ENCODE measurements at places on chromosomes 4 and X.
A peak's percentile ranks its signal among the peaks of the same experiment; 100 is the strongest.

GRCh38 chrX:48939524-48940228, 17.7 kb downstream of the OTUD5 start:
- DNase-seq, result no peak

DNA sequence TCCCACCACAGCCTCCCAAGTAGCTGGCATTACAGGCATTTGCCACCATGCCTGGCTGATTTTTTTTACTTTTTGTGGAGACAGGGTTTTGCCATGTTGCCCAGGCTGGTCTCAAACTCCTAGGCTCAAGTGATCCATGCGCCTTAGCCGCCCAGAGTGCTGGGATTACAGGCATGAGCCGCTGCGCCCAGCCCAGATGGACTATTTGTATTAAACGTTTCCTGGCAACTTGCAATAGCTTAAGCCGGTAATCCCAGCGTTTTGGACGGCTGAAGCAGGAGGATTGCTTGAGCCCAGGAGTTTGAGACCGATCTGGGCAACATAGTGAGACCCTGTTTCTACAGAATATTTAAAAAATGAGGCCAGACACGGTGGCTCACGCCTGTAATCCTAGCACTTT, 18.4 kb downstream of the UBE2K start:
- DNase-seq, result no peak

DNA sequence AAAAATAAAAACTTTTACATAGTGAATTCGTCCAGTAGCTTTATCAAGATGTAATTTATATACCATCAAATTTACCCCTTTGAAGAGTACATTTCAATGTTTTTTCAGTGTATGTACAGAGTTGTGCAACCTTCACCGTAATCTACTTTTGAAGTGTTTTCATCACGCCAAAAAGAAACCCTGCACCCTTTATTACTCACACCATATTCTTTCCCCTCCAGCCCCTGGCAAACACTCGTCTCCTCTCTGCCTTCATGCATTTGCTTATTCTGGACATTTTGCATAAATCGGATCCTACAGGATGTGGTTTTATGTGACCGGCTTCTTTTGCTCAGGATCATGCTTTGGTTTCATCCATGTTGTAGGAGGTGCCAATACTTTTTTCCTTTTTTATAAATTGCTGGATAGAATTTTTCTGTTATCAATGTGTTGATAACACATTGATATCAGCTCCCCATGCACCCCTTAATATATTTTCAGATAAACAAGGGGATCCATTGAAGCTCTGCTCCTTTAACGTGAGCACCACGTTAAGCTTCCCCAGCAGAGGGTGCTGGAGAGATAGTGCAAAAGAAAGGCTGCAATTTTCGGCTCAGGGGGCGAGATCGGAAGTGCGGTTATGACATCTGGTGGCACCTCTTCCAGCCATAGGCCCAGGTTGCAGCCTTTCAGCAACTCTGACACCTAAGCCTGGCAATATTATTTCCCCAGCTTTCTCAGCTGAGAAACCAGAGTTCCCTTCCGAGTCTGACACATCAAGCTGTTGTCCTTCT, 100.1 kb upstream of the VCX3B start:
- DNase-seq, result no peak

DNA sequence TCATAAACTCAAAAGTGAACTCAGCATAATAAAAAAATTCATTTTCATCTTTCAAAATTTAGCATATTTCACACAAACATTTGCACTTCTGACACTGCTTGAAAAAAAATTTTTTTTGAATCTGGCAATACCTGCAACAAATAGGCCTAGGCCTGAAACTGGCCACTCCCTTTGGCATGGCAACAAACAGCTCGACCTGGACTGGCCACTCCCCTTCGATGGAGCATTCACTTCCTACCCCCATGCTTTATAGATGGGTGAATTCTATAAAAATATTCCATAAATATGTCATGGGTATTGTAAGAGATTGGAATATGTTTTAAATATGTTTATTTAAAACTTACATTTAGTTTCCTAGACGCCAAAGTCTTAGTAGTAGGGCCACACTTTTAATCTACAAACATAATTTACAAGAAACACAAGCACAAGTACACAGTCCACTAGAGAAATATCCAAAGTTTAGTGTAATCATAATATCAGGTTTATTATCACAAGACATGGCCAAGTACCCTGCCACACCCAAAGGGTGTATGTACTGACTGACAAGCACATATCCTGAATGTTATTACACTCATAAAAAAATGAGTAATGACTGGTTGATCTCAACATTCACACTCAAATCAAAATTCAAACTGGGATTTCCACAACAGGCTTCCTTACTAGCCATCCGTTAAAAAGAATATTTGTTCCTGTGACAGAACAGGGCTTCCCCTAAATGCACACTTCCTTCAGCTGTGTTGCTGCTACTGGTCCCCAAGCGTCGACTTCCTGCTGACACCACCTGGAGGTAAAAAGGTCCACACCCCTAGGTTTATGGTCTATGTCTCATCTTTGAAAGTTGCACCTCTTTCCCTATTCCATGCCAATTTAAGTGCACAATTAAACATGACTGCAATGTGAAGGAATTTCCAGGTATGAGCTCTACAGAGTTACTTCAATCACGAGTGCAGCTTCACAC, 271.5 kb downstream of the NR3C2 start:
- DNase-seq, result no peak

DNA sequence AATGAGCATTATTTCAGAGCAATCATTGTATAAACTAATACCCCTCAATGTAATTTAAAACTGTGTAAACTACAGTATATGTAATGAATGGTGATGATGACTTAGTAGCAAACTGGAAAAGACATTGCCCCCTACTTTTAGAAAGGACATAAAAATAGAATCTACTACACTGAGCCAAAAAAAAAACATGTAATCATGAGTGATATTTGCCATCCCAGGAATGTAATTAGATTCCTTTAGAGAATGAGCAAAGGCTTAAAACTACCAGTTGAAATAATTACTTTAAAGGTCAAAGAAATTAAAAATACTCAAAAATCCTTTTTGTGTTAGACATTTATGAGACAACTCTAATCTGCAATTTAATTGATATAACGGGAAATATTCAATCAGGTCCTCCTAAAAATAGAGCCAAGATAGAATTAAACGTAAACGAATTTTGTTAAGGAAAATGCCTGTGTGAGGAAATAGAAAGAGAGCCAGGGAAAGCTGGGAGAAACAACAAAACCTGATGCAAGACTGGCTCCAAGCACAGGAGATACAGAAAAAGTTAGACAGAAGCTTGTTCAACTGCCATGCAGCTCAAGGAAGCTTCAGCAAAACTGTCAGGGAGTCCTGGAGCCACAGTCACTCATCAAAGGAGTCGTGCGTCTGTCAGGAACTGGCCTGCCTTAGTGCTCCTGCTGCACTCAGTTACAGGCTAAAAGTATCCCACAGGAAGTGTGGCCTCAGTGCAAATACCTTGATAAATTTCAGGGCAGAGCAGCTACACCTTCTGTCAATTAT, 655.7 kb upstream of the INTU start:
- no peak for DNase-seq

GRCh38 chr4:24995346-24995919, 35.3 kb downstream of the LGI2 start:
- no peak for DNase-seq

DNA sequence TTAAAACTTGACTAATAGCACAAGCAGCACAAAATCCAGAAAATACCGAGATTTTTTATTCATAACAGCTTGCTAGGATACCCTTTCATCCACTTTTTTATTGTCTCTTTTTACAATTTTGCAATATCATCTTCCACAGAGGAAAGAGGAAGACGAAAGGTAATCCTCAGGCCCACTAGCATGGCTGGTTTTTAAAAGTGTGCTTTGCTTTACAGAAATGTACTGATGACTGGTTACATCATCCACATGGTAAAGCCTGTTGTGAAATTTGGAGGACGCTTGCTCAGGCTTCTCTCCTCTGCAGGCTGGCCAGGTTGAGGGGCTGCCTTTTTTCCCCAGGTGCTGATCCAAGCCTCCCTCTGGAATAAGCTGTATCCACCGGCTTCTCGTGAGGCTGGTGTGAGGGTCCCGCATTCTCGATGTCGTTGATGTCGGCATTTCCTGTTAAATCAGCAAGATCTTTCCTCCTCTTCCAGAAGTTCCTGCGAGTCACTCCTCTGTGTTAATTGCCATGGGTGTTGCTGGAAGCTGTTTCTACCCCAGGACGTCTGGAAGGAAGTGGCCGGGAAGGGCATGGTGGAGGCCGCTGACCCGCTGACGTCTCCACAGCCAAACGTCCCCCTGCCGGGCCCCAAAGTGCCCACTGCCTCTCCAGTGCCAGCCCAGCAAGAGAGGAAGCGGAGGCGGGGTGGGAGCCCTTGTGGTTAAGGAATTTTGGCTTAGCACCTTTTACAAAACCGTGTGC, 5.8 kb upstream of the DGKQ start:
- no peak for DNase-seq

DNA sequence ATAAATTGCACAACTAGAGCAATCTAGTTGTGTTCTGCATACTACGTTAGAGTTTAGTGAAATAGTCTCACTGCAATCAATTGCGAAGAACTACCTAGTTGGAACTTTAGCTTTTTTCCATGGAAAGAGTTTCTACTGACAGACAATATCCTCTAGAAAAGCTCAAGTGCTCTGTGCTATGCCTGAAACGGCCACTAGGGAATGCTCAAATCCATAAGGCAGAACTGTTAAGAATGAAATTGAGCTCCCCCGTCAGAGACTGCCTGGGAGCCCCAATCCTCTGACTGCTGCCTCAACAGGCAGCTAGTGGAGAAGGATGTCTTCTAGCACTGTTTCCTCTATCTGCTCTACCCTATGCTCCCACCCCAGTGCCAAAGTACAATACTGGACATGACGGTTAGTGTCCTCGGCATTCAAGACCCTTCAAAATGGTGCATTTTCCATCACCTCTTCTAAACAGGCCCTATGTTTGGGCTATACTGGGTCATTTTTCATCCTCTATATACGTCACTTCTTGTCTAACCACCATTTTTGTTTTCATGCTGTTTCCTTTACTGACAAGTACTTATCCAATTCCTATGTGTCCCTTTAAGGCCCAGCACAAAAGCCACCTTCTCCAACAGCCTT, 35.3 kb downstream of the FRMD7 start:
- peak; percentile 3 for DNase-seq

DNA sequence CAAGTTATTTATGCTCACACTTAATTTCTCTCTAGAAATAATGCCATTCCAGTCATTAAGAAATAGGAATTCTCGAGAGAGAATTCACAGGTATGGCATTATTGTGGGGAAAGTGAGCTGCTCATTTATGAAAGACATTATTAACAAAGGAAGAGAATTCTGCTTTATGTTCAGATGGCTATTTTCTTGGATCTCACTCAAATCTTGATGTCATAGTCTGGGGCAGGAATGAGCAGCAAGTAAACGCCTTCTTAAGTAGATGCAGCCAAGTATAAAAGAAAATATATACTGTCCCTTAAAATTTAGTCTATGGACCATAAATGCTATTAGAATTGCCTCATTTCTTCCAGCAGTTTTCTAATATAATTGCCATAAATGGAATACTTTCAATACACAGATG, 58.2 kb upstream of the FBXW7 start:
- DNase-seq, result no peak

DNA sequence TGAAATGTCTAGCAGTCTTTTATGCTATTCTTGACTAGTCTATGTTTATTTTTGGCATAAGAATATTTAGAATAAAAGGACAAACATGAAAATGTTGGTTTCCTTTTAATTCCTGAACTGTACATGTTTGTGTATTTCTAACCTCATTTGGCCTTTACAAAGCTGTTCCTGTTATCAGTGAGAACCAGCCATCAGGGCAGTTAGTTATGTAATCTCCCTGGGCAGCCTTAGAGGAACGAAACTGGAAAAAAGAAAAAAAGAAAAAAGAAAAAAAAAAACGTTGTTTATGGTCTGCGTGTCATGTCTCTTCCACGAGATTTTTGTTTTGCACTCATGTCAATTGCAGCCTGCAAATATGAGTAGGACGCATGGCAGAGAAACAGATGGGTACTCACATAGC, 193.7 kb downstream of the MAGEB5 start:
- DNase-seq, result no peak

DNA sequence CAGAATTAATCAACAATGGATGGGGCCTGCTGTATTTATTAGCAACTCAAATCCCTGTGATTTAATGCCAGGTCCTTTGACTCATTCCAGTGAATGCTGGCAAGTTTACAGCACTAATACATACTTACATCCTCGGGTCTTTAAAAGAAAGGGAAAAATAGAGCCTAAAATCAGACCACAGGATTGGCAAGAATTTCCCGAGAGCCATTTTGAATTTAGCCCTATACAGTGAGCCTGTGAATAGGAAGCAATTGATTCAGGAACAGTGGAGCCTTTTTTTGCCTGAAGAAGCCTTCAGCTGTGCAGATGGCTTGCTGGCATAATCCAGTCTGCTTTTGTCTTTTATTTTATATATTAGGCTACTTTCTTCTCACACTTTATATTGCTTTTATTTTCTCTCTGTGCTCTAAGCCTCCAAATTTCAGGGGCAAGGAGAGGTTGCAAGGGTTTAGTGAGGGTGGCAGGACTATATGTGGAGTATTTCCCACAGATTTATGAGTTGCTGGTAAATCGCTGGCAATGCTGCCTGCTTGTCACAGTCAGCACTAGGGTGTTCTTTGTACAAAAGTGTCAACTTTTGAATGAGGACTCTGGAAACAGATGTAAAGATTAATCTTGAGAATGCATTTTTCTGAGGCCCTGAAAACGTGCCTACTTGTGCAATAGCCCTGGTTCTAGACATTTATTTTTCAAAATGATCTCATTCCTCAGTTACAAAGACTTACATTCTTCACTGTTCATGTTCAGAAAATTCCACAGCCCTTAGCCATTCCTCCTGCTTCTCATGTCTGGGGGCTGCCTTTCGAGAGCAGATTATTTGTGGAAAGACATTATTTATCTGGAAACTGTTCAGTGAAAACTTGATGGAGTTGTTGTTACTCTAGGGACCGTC, 303.5 kb downstream of the SPRY1 start:
- DNase-seq, result no peak

GRCh38 chr4:149630064-149630463, 185.6 kb downstream of the IQCM start:
- DNase-seq, result no peak

DNA sequence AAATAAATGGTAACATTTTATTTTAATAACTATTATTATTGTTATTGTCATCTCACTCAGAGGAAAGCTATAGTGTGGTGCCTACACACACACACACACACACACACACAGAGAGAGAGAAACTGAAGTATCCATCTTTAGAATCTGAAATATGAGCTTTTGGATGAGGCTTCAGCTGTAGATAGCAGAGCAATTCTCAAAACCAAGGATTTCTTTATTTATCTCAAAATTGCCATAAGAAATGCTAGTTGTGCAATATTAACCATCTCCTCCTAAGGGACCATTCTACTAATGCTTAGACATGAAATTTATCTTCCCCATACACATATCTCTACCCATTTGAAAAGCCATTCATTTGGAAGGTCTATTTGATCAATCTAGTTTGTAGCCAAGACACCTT, 50.1 kb upstream of the SGMS2 start:
- no peak for DNase-seq

All from stimulated activated CD8-positive, alpha-beta memory T cell treated with anti-CD3 and anti-CD28 coated beads, Interleukin-12 subunit alpha, Interleukin-12 subunit beta, amount 100 ng/mL, for 4 hours (primary cell).